Stimulated activated CD8-positive, alpha-beta memory T cell treated with anti-CD3 and anti-CD28 coated beads, Interleukin-7, amount 100 ng/mL, for 4 hours (primary cell): ENCODE measurements at places on chromosomes 1 and 21.

- DNase-seq: no peak
Observed at GRCh38 chr21:44916965-44917364, 3.7 kb downstream of the ITGB2 start.

DNA sequence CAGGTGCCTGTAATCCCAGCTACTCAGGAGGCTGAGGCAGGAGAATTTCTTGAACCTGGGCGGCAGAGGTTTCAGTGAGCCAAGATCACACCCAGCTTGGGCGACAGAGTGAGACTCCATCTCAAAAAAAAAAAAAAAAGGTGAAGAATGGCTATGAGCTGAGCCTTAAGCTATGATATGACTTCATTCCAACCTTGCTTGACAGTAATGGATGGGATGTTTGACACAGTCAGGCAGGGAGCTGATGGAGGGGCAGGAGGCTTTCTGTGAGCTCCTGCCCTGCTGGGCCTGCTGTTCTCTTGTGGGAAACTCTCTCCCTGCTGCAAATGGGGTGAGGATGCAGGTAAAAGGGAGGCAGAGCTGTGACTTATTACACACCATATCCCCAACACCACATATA lies 27.6 kb downstream of the NCF2 start:
- no peak for DNase-seq

DNA sequence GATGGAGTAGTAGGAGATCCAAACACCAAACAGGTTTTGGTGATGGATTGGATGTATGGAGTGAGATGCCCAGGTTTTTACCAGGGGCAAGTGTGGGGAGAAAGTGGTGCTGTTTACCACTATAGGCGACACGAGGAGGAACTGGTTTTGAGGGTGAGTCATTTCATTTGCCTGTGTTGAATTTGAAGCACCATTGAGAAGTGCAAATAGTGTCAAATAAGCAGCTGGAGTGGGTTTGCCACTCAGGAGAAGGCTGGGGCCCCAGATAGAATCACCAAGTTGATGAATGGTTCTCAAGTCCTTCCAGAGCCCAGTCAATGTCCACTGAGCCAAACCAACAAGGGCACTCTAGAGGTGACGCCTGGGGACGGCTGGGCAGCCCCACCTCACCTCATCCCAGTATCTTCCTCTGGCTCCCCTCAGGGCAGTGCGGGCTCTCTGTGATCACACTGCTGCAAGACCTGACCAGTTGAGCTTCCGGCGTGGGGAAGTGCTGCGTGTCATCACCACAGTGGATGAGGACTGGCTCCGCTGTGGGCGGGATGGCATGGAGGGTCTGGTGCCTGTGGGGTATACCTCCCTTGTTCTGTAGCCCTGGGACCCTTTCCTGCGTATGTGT lies 9.4 kb downstream of the RUSC1 start:
- no peak for DNase-seq

- DNase-seq: no peak
Observed at GRCh38 chr1:87916965-87917364, 588.3 kb downstream of the LMO4 start.

- no peak for DNase-seq
Observed at GRCh38 chr1:200258447-200259375, 151.1 kb downstream of the ZNF281 start.

DNA sequence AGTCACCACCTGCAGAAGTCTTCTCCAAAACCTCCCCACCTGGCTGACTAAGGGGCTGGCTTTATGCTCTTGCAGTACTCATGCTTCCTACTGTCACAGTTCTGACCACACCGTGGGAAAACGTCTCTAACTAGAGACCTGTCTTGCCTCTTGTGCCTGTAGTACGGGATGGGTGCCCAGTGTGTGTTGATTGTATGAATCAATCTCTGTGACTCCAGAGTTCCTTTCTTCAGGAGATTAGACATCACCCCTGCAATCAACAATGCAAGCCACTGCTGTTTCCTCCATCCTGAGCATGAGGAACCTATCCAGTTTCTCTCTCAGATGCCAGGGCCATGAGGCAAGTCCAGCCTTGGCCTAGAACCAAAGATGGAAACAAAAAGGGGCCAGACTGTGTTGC lies 64.1 kb downstream of the LRRN2 start:
- no peak for DNase-seq

GRCh38 chr1:8930116-8930515 lies 15.6 kb upstream of the CA6 start:
- DNase-seq: no peak

GRCh38 chr1:32192220-32192948 lies 8.0 kb upstream of the CCDC28B start:
- no peak for DNase-seq

GRCh38 chr1:230057681-230058565 lies 9.1 kb upstream of the GALNT2 start:
- DNase-seq: no peak

DNA sequence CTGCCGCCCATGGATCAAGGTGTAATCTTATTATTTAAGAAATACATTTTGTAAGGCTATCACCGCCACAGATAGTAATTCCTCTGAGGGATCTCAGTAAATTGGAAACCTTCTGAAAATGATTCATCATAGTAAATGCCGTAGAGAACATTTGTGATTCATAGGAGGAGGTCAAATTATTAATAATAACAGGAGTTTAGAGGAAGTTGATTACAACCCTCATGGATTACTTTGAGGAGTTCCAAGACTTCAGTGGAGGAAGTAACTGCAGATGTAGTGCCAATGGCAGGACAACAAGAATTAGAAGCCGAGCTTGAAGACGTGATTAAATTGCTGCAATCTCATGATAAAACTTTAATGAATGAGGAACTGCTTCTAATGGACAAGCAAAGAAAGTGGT lies 280.1 kb downstream of the PTPRC start:
- DNase-seq: no peak

DNA sequence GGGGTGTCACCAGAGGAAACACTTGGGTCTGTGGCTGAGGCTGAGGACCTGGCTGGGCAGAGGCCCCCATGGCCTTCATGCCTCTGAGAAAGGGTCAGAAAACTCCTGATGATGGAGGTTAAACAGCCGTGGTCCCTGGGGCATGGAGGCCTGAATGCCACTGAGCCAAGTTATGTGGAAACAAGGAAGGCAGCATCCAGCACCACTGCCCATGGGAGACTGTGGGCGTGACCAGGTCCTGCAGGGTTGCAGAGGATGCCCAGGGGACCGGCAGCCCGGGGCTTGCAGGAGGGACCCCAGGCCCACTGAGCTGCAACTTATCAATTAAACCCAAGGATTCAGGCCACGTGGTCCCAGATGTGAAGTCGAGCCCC lies 18.9 kb upstream of the COL6A2 start:
- no peak for DNase-seq

DNA sequence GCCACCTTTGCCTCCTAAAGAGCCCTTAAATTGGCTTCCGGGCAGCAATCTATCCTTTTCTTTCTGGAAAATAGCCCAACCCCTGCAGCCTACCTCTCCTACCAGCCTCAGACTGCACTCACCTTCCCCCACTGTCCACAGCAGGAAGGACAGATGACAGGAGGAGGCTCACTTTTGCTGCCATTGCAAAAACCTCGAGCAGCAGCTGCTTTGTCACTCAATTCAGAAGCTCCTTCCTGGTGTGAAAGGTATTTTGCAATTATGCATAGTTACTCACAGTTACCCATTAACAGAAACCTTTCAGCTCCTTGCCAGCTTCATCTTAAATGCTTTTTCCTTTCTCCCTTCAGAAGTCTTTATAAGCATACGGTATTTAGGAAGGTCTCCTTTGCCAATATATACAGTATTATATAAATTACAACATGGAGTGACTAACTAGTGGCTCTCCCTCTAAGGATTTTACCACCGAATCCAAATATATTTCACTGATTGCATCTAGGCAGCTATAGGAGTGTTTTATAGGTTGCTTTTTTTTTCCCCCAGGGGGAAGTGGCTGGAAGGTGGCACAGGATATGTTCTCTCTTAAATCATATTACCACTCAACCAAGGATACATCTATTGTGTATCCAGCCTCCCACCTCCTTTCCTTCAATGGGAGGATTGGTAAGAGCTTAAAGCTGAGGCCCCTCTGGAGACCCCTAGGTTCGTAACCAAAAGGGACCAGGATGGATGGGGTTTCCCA lies 142.1 kb upstream of the IPO9 start:
- DNase-seq: no peak

DNA sequence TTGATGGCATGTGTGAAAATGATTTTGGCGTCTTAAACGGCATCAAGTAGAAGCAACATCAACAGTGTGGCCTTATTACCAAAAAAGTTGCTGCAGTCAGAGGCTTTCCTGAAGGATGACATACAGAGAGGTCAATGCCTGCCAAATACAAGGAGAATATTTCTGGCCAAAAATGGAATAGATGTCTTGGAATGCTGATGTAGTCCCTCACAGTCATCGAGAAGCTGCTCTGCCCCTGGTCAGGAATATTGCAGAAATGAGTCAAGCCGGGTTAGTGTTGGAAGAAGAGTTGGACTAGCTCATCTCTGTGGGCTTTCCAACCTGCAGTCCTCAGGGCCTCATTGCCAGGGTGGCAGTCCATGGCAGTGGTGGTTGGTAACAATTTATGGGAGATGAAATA lies 42.1 kb downstream of the NOS1AP start:
- DNase-seq: no peak

DNA sequence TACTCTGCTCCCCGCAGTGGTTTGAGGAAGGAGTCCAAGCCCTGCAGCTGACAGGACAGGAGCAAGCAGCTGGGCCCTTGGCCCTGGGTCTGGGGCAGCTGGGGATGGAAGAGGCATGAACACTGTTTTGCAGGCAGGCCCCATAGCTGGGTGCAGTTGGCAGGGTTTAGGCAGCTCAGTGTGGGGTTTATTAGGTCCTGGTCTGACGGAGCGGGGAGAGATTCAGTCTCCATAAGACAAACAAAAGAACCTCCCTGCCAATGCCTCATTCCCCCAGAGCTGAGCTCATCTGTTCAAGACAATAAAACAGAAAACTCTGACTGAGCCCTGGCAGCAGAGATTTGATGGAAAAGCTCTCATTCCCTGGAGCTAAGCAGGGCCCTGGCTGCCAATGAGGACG lies 37.3 kb downstream of the OLFML2B start:
- no peak for DNase-seq

GRCh38 chr1:205826016-205826806 lies 13.2 kb upstream of the SLC41A1 start:
- DNase-seq: no peak

- DNase-seq: no peak
Observed at GRCh38 chr1:182120411-182121258, 59.1 kb upstream of the ZNF648 start.

DNA sequence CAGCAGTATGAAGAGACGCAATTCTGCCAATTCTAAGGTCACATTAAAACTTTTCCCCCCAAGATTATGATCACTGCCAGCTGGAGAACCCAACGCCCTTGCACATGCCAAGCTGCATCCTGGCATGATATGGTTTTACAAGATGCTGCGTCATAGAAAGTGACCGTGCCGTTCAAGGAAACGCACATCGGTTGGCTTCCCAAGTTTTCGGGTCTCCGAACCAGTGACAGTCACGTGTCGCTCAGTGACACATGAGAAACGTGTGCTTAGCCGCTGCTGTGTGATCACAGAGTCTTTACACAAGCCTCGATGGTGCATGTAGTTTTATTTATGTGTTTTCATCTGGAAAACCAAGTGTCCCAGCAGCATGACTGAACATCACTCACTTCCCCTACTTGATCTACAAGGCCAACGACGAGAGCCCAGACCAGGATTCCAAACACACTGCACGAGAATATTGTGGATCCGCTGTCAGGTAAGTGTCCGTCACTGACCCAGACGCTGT lies 7.4 kb downstream of the SMIM1 start:
- no peak for DNase-seq

- no peak for DNase-seq
Observed at GRCh38 chr1:26697978-26698849, 2.4 kb downstream of the ARID1A start.

GRCh38 chr1:54940042-54940441 lies 40.4 kb upstream of the TMEM61 start:
- DNase-seq: no peak

GRCh38 chr1:225694151-225694603 lies 41.3 kb upstream of the ENAH start:
- no peak for DNase-seq

- DNase-seq: no peak
Observed at GRCh38 chr1:193275773-193276172, 89.4 kb upstream of the B3GALT2 start.

DNA sequence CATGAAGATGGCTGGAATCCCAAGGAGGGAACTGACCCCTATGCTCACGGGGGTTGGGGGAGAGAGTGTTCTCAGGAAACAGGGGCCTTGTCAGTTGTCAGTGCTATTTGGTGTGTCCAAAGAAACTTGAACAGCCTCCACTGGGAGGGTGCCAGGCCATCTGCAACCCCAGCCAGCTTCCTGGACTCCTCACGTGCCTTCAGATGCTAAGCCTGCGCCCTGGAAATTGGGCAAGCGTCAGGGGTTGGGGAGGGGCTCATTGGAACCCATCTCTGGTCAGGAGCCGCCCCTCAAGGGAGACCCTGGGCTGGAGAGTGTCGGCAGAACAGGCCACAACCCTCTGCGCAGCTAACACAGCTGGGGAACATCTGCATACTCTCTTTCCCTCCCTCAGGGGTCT lies 13.1 kb upstream of the LHX4 start:
- no peak for DNase-seq

DNA sequence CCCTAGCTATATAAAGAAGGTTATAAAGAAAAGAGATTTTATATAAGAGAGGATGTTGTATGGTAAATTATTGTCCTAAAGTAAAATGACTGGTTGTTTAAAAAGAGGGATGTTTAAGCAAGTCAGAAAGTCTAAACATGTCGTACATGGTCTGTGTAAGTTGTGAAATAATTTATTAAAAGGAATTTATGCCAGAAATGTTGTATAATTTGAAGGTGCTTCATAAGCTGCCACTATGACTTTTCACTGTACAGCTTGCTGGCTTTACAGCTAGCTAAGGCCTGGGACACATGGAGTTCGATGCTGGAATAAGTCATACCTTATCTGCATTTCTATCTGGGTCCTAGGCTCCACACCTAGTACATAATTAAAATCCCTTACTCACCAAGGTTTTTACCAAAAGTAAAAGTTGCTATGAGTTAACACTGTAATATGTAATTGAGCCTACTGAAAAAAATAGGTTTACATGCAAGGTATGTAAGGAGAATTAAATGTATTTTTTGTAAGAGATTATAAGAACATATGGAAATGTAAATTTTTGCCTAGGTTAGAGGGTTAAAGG lies 59.0 kb upstream of the EDEM3 start:
- DNase-seq: no peak

GRCh38 chr1:74652711-74653139 lies 20.9 kb downstream of the ERICH3 start:
- DNase-seq: no peak

DNA sequence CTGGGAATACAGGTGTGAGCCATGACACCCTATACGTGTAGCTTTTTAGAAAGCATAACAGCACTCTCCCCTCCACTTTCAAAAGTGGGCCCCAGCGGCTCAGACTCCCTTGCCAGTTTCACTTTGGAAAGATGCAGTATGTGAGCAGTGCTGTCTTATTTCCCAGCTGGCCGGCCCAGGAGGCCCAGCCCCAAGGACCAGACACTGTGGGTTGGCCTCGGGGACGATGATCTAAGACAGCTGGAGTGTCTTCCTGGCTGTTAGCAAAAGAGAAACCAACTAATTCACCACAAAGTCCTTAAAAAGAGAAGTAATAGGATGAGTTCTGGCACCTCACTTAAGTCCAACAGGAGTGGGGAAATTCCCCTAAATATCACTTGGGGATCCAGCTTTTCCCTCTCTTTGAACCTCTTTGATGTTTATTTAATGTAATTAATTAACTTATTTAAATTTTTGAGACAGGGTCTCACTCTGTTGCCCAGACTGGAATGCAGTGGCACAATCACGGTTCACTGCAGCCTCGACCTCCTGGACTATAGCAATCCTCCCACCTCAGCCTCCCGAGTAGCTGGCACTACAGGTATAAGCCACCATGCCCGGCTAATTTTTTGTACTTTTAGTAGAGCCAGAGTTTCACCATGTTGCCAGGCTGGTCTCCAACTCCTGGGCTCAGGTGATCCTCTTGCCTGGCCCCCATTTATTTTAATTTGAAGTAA lies 17.6 kb upstream of the CLIC4 start:
- no peak for DNase-seq
